ENCODE measurements at places on chromosomes 6 and 20.

GRCh38 chr20:53845980-53846379 is 224.4 kb downstream of the BCAS1 start:
- no peak for DNase-seq

GRCh38 chr6:158502263-158502950 is 57.5 kb upstream of the TMEM181 start:
- DNase-seq = no peak

GRCh38 chr6:23111984-23112383 is 542.6 kb downstream of the HDGFL1 start:
- no peak for DNase-seq

- no peak for DNase-seq
Observed at GRCh38 chr6:130018744-130019325, 454 bp downstream of the L3MBTL3 start.

DNA sequence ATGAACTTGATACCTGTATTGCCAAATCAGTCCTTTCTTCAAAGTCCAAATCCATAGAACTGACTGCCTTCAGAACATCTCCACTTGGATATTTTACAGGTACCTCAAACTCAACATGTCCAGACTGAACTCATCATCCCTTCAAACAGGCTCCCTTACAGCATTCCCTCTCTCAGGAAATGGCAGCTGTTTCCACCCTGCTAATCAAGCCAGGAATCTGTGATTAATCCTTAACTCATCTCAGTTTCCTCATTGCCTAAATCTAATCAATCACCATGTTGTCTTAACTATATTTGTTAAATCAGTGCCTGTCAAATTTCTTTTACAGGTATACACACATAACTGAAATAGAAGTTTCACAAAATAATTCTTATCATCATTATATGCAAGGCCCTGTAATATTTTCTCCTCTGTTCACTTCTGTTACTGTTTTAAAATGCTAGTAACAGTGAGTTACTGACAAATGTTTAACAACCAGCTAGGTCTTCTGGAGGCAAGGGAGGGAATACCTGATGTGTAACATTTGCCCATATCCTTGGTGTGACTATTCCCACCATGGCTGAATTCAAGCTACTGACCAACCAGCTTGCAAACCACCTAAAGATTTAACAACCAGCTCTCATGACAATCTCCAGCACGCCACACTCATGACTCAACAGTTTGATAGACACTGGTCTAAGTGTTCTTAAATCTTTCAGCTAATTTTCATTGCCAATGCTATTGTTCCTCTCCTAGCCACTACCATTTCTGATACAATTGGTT is 124.9 kb downstream of the ADAT2 start:
- no peak for DNase-seq

DNA sequence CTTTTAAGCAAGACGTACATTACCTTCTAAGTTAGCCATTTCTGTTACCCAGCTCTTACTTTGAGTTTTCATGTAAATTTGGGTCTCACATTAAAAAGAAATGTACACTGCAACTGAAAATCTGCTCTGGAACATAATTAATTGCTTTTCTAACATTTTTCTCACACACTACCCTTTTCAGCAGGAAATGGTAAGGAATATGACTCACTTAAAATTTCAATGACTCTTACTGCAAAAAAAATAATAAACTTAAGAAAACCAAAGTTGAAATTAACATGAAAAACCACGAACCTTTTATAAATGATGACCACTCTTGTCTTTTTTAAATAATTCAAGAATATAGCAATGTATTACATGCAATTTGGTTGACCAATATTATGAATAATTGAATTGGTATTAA is 1.3 kb downstream of the CGA start:
- DNase-seq = no peak

DNA sequence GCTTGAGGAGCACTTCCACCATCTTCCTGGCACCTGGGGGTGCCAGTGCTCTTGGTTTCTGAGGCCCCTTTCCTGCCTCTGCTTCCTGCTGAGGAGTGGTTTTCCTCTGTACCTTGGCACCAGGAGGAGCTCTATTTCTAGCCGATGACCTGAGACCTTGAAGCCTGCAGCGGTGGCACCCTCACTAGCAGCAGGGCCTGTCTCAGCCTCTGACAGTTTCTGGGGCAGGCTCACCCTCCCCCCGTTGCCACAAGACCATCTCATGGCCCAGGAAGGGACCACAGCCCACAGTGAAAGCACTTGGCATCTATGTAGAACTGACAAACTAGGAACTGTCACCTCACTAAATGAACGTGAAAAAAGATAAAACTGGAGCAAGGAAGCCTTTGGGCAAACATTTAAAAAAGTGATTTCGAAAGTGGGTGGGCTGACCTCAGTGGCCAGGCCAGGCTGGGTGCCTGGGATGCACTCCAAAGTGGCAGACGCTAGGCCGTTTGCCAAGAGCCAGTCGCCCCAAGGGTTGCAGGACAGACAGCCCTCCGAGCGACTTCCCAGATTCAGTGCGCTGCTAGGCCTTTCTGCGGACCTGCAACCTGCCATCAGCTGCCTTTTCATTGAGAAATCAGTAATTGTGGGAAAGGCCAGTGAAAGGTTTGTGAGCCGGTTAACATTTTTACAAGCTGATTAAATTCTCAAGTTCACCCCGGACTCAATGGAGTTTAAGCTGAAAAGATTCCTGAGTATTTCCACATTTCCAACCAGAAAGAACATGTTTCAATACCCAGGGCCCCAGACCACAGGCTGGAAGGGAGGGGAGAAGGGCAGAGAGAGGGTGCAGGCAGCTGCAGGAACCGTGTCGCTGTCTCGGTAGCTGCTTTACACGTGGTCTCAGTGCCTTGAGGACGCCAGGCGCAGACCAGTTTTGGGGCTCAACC is 303.7 kb downstream of the ESR1 start:
- DNase-seq = no peak

- no peak for DNase-seq
Observed at GRCh38 chr20:7866285-7866684, 74.0 kb downstream of the HAO1 start.

DNA sequence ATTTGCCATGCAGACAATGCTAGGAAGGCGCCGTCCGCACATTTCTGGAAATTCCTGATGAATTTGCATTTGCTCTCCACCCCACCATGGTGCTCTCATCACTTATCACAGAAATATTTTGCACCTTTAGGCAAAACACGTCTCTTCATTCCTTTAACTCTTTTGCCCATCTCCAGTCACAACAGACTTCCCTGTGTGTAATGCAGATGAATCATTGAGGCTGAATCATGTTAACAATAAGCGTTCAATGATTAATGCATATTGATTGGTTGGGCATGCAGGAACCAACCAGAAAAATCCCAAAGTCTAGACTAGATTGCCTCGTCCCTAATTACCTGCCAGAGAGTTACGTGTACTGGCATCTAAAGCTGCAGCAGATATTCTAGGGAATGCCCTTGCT is 80.0 kb upstream of the ATXN1 start:
- no peak for DNase-seq

GRCh38 chr6:149834513-149835481 is 29.4 kb downstream of the LRP11 start:
- no peak for DNase-seq

DNA sequence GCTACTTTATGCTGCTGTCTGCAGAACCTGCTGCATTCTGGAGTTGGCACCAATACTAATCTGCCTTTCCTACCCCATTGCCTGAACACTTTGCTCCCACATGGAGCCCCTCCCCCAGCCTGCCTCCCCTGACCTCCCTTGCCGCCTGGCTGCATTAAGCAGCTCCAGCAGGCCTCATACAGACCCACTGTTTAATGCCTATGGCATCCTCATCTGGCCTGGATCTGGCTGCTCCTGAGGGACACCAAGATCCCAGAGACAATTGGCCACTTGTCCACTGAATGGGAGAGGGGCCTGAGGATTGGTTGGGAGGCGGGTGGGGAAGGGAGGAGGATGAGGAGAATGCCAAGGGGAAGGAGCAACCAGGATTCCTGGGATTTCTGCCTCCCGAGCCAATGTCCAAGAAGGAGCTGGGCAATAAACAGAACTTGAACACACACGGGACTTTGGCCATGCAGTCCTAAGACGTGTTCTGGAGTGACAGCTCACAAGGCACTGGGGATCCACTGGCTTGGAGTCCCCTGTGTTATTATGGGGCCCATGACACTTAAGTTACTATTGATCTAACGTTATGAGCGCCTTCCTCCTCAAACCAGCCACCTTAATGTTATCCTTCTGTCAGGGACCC is 10.4 kb upstream of the KCNK5 start:
- DNase-seq = no peak

DNA sequence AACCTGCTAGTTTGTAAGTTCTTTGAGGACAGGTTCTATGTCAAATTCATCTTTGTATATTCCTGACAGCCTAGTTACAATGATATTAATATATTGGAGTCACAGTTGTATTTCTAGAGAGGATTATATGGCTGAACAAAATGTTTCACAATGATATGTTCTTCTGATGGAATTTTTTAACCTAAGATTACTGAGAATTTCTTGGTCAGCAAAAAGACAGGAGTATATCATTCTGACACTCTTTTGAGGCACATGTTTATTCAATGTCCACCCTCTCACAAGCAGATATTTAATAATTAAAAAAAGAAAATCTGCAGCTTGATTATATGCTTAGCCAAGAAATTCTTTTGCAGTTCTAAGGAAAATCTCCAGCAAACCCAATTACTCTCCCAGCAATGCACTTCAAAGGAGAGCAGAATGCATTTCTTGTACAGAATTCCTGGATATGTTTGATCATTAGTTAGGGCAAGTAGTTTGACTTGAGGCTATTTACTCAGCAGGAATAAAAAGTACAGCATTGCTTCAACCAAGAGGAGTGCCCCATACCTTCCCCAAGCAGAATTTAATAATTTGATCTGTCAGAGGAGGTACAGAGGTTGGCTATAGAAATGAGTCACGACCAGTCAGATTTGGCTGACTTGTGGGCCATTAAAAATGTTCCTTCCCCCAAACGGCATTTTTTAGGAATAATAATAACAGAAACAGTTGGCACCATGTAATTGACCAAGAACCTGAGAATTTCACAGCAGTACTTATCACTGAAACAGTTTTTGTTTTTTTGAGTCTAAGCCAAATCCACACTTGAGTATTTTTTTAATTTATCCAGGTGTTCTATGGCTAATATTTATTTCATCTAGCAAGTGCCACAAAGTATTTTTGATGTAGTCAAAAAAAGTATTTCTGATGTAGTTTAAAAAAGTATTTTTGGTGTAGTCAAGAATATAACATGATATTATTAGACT is 508.1 kb upstream of the FLRT3 start:
- DNase-seq = no peak

DNA sequence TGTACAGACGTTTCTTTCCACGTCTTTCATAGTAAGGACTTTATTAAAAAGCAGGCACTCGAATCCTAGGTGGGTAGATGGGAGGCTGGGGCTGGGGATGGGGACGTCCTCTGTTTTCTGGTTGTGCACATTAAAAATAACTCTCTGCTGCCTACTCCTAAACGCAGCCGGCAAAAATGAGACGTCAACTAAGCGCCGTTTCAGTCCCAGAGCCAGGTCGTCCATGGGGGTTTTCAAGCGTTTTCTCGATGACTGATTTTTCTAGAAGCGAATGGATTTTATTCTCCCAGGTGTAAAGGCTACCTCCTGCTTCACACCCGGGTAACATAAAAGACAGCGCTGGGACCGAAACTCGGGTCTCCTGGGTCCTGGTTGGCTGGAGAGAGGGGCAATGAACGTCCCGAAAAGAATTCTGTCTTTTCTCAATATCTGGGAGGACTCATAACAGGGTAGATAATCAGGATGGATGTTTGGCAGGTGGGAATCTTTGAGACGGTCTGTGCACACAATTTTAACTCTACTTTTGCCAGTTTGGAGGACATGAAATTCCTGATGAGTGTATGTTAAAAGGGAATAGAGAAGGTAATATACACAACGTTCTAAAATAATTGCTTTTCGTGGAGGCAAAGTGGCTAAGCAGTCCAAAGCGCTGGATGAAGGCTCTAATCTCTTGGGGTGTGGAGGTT is 25.2 kb downstream of the GPX6 start:
- DNase-seq = no peak

DNA sequence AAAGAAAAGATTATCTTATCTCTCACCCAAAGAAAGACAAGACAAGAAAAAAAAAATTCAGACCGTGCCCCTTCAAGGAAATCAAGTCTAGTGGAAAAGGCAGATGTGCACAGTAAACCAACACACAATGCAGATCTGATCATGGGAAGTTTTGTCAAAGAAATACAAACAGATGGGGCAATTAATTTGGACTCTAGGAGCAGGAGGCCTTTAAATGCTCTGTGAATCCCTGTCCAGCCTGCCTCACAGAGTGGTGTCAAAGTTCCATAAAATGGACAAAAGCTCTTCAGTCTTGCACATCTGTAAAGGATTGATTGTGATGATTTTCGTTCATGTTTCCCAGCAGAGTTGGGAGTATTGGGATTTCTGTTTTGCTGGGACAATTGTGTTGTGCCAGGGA is 53.1 kb upstream of the TGM3 start:
- no peak for DNase-seq

DNA sequence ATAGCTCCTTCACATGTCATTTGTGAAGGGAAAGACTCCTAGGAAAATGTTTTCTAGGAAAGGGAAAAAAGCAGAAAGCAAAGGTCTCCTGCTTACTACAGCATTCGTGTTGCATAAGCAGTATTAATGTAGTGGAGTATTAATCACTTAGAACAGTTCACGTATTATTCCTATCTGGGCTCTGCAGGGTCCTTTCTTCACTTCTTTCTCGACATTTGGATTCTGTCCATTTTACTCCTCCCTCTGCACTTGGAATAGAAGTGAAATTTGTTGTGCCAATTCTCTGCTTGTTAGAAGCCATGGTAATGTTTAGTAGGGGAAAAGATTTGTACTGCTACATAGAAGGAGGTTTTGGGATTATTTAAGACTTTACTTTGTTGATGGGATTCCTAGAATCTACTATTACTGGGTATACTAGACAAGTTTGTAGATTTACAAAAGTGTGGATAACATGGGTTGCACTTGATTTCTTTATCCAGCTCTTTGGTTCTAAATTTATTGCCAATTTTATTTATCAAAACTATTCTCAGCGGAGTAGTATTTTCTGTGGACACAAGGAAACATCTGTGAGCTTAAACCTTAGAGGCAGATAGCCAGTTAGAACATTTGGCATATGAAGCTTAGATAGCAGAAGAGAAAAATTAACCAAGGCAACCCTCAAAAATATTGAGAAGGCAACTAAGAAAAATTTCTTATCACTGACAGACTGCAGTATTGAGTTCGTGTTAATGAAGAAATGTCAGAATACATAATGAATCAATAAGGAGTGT is 108.4 kb upstream of the ESR1 start:
- DNase-seq = no peak

- DNase-seq = no peak
Observed at GRCh38 chr6:145350928-145351327, 384.4 kb downstream of the EPM2A start.

GRCh38 chr6:84453499-84453898 is 226.1 kb upstream of the CEP162 start:
- no peak for DNase-seq

DNA sequence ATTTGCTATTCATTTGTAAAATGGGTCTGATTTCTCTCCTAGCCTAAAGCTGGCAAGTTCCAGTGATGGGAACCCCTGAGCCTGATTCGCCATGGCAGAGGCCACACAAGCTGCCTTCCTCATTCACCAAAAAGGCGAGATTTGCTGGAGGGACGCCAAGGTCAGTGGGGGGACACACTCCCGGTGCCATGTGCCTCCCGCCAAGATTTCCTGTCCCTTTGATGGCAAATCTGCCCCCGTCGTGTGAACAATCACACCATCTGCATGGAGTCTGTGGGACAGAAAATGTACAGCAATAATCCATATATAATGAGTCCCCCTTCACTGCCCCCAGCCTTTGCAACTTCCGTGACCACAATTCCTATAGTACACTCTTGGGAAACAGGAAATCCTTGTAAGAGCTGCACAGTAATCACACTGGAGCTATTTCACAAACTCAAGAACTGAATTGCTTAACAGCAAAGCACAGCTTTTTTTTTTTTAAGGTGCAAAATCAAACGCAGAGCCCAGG is 15.7 kb upstream of the IGF2R start:
- no peak for DNase-seq

- no peak for DNase-seq
Observed at GRCh38 chr20:25054096-25054820, 3.7 kb downstream of the ACSS1 start.

Data from NCI-H2081 treated with DMSO at 0.1 percent for 48 hours (cell line).